ENCODE measurements at places on chromosomes 13 and 19. TPM values are rescaled to one million over a fixed set of nuclear protein-coding genes. Genes with fewer than 3 reads are reported as not detected.

- no peak for DNase-seq
Observed at GRCh38 chr19:15248106-15248505, 15.9 kb upstream of the EPHX3 start.

DNA sequence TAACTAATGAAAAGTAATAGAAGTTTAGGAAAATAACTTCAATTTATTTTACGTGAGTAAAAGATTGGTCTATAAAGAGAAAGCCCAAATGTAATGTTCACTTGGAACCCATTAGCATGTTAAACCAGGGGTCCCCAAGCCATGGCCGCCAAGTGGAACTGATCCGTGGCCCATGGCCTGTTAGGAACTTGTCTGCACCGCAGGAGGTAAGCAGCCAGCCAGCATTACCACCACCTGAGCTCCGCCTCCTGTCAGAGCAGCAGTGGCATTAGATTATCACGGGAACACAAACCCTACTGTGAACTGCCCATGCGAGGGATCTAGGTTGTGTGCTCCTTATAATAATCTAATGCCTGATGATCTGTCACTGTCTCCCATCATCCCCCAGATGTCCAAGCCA lies 818.7 kb upstream of the GPC6 start:
- no peak for DNase-seq

Gene KLK13
- total RNA-seq: not detected

GRCh38 chr19:50331221-50331993 lies 2.2 kb upstream of the KCNC3 start:
- no peak for DNase-seq

Gene PABPC3
- 0.16 TPM for total RNA-seq
